ENCODE measurements at places on chromosomes 1 and 21. TPM values are rescaled to one million over a fixed set of nuclear protein-coding genes. Genes with fewer than 3 reads are reported as not detected.

GRCh38 chr1:165254376-165254775 is 102.1 kb downstream of the LMX1A start:
- DNase-seq: no peak

The ZYG11A gene
- polyA plus RNA-seq: not detected

- DNase-seq: no peak
These were observed 130.4 kb downstream of the DYRK1A start for GRCh38 chr21:37496972-37497371.

GRCh38 chr21:31750843-31751242 is 18.9 kb upstream of the SCAF4 start:
- no peak for DNase-seq

The TCHHL1 gene
- not detected for polyA plus RNA-seq

DNA sequence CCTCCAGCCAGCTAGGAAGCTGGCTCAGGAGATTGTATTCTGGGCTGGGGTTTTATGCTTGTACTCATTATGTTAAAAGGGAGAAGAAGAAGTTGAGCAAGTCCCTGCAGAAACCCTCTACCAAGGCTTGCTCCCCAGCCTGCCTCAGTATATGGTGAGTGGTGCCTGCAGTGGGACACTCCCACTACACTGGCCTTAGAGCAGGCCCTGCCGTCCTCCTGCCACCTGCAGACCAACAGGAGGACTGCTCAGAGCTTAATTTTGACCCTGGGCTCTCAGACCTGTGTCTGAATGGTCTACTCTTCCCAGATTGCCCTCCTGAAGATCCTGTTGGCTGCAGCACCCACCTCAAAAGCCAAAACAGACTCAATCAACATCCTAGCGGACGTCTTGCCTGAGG is 13.0 kb downstream of the STRIP1 start:
- no peak for DNase-seq

The LY9 gene
- polyA plus RNA-seq: 1.5 TPM

The FAM72B gene
- polyA plus RNA-seq: 0.81 TPM

- DNase-seq: no peak
These were observed 34.0 kb upstream of the RAP1A start for GRCh38 chr1:111585447-111586086.

The ADAM15 gene
- 233 TPM for polyA plus RNA-seq

- no peak for DNase-seq
These were observed 7.5 kb upstream of the GOLT1A start for GRCh38 chr1:204221271-204221670.

All from lung (tissue), 17 donors.